ENCODE measurements at places on chromosomes 2 and 18. TPM values are rescaled to one million over a fixed set of nuclear protein-coding genes. Genes with fewer than 3 reads are reported as not detected.

The YWHAQ gene
- 414 TPM for total RNA-seq

The MROH2A gene
- 0.15 TPM for total RNA-seq

The C1QL2 gene
- total RNA-seq, result not detected

The LRRC30 gene
- not detected for total RNA-seq

The IL36A gene
- not detected for total RNA-seq

The TXNDC2 gene
- total RNA-seq, result not detected

The MEP1B gene
- total RNA-seq, result not detected

The MC2R gene
- total RNA-seq, result not detected

The TTLL4 gene
- total RNA-seq, result 4.9 TPM

The NIFK gene
- 104 TPM for total RNA-seq

The RTP5 gene
- total RNA-seq, result not detected

The IKZF2 gene
- total RNA-seq, result 7.1 TPM

The SP5 gene
- total RNA-seq, result 0.69 TPM

The SKOR2 gene
- total RNA-seq, result not detected

The SRD5A2 gene
- total RNA-seq, result 0.20 TPM

The EHD3 gene
- total RNA-seq, result 9.5 TPM

The SIX3 gene
- not detected for total RNA-seq

The SERPINB10 gene
- not detected for total RNA-seq

The PTPRM gene
- 103 TPM for total RNA-seq

The ZBTB7C gene
- total RNA-seq, result 0.99 TPM

The MYO5B gene
- total RNA-seq, result 50.0 TPM

The ERICH2 gene
- not detected for total RNA-seq

The EXOC6B gene
- 18.4 TPM for total RNA-seq

The SOX11 gene
- under 0.01 TPM for total RNA-seq

The APCDD1 gene
- total RNA-seq, result under 0.01 TPM

The MREG gene
- total RNA-seq, result 1.9 TPM

The CCDC141 gene
- 0.05 TPM for total RNA-seq

The CNRIP1 gene
- 1.6 TPM for total RNA-seq

The COBLL1 gene
- 11.6 TPM for total RNA-seq

The POLR1A gene
- 40.4 TPM for total RNA-seq

The MAPK4 gene
- total RNA-seq, result not detected

The C2orf72 gene
- 0.50 TPM for total RNA-seq

The COL4A4 gene
- total RNA-seq, result 9.9 TPM

Measured in renal cortical epithelial cell (primary cell).